ENCODE measurements at places on chromosomes 1 and 21. TPM values are rescaled to one million over a fixed set of nuclear protein-coding genes. Genes with fewer than 3 reads are reported as not detected.

The ACBD3 gene
- 54.4 TPM for total RNA-seq

The PYHIN1 gene
- 2.5 TPM for total RNA-seq

The CAPN9 gene
- total RNA-seq: not detected

The TRAF3IP3 gene
- 4.6 TPM for total RNA-seq

Measured in breast epithelium (tissue), 4 donors.